ENCODE measurements at places on chromosomes 7 and 10.

DNA sequence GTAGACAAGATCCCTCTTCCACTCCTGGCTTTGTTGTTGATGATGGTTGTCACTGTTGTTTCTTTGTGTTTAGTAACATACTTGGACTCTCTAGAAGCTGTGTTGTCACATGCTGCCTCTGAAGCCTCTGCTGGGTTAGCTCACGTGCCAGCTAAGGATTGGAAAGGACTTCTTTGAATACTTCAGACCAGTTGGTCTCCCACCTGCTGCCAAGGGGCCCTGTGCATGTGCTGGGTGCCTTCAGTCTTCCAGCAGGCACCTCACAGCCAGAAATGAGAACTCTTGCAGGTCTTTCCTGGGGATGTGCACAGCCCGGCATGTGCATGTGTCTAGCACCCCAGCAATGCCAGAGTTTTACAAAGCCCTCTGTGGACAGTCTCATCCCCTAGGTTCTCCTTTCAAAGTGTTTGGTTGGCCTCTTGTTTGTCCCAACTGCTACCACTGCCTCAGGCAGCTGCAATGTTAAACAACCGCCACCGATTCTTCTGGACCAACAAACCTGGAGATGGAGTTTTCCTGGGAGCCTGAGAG is 21.7 kb upstream of the NCAPG2 start:
- DNase-seq: no peak

DNA sequence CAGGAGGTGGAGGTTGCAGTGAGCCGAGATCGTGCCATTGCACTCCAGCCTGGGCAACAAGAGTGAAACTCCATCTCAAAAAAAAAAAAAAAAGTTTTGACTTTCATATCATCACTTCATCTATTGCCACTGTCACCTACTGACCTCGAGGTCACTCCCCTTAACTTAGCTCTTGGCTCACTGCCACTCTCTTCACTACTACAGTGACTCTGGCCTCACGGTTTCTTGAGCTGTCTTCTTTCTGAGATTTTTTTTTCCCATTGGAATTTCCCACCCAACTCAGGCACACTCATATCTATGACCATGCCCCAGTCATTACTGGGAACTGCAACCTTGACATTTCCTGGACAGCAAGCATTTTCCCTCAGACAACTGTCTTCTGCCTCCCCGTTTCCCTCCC is 42.6 kb upstream of the C7orf33 start:
- DNase-seq: no peak

- DNase-seq: no peak
These were observed 243.2 kb upstream of the TMEM229A start for GRCh38 chr7:124276005-124276622.

DNA sequence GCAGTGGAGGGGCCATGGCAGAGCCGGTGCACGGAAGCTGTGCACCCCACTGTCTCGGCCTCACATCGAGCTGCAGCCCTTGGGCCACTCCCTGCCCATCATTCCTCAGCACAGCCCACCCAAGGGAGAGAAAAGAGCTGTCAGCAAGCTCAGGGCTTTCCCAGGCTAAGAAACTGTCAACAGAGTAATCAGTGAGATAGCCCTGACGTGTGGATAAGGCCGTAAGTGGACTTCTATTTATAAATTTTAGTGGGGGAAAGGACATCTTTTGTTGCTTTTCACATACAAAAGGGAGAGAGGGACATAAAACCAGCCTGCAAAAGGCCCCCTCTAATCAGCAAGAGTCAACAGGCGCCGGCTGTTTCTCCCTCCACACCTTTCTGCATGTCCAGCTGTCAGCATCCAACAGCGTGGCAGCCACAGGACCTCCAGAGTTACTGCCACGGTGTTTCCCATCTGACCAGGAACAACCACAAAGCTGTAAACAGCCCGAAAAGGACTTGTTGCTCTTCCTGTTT is 56.8 kb upstream of the DDC start:
- no peak for DNase-seq

All from stimulated activated CD8-positive, alpha-beta memory T cell treated with anti-CD3 and anti-CD28 coated beads, Interleukin-2, amount 100 ng/mL, for 1 hour (primary cell).